ENCODE measurements at places on chromosomes 4 and X. TPM values are rescaled to one million over a fixed set of nuclear protein-coding genes. Genes with fewer than 3 reads are reported as not detected.

DNA sequence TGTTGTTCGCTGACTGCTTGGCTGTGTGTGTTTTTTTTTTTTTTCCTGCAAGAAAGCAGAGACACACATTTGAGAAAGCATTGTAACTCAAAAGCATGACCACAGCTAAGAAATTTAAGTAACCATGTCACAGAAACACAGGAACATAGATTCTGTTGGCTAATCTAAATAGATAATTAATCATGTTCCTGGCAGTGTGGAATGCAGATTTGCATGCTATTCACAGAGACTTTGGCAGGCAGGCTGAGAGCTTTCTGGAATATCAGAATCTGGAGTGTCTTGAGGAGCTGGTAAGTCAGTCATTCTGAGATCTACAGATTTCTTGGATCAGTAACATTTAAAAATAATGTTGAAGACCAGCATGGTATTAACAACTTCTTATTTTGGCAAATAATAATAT is 33.2 kb upstream of the SMS start:
- DNase-seq, result no peak

DNA sequence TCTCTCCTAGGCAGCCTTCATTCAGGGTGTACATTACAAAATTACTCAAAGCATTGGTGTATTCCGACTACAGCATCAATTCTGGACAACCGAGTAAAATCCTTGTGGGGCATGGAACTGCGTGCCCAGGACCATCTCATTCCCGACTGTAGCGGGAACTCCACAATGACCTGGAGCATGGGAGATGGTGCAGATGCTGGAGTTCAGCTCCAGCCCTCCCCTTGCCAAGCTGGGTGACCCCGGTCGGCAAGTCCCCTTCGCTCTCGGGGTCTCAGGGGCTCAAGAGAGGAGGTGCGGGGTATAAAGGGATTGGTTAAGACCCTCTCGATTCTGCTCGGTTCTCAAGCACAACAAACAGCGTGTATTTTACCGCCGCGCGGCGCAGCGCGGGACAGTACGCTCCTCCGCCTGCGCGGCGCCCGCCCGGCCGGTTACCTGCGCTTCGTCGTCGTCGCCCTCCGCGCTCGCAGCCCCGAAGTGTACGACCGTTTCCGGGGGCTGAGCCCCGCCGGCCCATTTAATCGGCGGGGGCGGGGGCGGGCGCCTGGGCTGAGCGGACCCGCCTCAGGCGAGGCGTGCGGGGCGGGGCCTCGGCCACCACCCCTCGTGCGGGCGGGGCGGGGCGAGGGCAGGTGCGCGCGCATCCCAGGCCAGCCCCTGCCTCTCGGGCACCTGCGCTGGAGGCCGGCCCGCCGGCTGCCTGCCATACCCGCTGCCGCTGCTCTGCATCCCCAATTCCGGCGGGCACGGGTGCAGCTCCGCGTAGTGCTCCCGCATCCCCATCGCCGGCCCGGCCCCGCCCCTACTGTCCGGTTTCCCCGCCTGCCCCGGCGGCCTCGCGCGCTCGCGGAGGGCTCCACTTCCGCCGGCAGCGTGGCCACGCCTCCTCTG is at the start of gene G6PD:
Gene G6PD (minus strand): TSS at position 493 of the 891 bp plus-strand sequence. CDS start 691 bp downstream, outside the sequence.
- peak; percentile 58 for DNase-seq

Gene CYSLTR1
- under 0.01 TPM for total RNA-seq

DNA sequence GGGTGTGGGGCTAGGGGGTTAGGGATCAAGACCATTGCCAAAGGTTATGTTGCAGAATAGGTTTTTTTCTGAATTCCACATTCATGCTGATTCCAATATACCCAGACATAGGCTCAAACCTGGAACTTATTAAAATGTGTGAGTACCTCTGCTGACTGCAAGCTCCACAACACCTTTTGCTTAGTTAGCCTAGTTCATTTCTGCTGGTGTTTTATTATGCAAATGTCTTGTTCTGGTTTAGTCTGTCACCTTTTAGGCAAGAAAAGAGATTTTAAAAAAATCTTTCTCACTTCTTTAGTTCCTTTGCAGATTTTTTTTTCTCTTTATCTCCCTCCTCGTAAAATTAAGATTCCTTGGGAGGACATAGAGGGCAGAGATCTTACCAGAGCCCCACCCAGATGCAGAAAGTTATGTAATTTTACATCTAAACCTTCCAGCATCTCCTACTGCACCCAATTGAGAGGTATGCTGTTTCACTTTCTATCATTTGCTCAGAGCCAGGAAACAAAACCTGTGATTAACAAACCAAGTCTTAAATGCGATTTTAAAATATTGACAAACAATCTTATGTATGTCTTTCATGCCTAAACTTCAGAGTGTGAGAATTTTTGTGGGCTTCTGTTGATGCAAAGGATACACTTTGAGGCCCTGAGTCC is 190.7 kb upstream of the CLNK start:
- DNase-seq, result no peak

Gene ASB12
- total RNA-seq, result not detected

GRCh38 chr4:39036172-39036571 is 4.0 kb upstream of the TMEM156 start:
- no peak for DNase-seq

Measured in fibroblast of villous mesenchyme (primary cell).